ENCODE measurements at places on chromosomes 2 and 18. TPM values are rescaled to one million over a fixed set of nuclear protein-coding genes. Genes with fewer than 3 reads are reported as not detected.

DNA sequence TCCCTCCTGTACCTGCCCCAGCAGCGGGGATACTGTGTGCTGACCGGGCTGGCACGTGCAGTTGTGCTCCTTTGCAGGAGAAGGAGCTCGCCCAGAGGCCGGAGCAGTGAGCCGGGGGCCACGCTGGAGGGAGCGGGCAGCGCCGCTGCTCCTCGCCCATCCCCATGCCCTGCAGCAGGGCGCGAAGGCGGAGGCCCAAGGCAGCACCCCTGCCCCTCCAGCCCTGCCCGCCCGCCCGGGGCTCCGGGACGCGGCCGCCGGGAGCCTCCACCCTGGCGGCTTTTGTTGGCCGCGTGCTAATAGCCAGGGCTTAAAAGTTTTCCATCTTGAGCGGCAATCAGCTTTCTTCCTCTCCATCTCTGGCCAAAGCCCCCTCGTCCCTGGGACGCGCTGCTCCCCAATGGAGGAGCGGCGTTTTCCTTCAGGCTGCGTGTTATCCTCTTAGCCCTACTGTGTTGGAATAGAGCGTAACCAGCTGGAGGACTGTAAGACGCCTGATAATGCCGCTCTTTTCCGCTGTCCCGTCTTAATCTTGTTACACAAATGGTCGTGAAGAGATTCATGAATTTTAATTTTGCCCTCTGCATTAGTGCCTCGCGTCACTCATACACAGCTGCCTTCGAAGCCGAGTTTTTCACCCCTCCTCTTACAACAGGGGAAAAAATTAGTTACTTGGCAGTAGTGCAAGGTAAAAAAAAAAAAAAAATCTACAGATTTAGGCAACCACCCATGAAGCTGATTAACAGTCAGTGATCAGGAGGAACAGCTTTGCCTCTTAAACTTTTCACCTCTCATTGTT, 172.9 kb upstream of the SIX3 start:
- DNase-seq: no peak

- no peak for DNase-seq
These were observed 90.4 kb upstream of the SALL3 start for GRCh38 chr18:78889250-78889649.

DNA sequence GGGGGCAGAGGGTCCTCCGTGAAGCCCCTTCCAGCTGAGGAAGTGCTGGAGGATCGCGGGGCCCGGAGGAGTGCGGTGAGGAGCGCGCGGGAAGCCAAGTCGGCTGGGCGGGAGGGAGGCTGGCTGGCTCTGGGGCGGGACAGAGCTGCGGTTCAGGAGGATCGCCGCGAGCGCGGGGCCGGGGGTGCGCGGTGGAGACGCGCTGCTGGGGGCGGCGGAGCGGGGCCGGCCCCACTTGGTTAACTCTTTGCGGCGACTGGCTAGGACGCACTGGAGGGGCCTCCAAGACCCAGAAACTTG, 464 bp downstream of the CYBRD1 start:
- no peak for DNase-seq

DNA sequence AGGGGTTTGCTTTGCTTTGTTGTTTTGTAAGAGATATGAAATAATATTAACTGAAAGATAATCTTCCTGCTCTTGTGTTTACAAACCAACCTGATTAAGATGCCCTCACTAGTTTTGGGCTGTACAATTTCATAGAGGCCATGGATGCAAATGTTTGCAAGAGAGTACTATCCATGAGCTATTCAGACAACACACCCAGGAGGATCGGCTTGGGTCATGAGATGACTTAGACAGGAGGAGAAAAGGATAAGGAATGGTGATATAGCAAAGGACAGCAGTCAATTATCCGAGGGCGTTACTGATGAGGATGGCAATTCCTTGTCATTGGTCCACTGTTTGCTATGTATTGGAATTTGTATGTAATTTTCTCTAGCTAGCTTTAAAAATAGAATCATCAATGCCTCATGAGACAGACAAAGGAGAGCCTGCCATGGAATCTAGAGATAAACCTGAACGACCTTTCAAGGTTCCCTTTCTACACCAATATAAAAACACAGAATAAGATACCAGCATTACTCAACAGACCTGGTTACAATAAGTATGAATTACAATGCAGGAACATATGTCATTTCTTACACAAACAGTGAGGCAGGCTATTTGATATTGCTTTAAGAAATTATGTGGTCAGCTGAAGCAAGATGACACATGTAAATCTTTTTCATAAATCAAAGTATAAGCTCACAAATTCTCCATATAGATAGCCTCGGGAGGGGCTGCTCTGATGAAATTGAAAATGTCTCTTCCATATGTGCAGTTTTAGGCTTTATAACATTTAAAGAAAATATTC, 54.4 kb upstream of the SOS1 start:
- no peak for DNase-seq

Gene DYSF
- 0.49 TPM for total RNA-seq
